GM19239 (cell line): ENCODE measurements at places on chromosomes 1 and 21.

DNA sequence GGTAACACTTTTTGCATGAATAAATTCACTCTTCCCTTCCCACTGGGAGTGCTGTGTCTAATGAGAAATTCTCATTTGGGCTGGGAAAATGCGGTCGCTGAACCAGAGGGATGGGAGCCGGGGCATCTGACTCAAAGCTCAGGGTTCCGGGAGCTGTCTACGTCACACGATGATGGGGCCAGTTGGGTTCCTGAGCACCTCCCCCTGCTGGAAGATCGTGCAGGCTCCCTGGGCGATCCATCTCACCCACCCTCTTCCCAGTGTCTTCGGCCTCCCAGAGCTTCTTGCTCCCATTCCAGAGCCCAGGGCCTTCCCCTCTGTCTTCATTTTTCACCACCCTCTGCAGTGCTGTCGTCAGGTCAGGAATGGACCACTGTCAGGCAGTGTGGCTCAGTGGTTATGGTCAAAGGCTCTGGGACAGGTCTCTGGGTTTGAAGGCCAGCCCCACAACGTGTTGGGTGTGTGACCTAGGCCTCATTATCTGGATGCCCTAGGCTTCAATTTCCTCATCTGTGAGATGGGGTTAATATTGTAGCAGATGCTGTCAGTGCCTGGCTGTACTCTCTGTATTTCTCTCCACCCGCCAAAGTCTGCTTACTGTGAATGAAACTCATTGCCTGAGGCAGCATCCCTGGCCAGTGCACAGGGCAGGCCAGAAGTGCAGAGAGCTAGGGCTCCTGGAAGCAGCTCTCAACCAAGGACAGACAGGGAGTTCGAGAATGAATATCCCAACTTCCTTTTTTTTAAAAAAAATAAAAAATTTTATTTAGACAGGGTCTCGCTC is 31.8 kb downstream of the IGSF21 start:
- no peak for DNase-seq

- DNase-seq, result no peak
These were observed 1054.7 kb upstream of the TMPRSS15 start for GRCh38 chr21:19458295-19458694.

DNA sequence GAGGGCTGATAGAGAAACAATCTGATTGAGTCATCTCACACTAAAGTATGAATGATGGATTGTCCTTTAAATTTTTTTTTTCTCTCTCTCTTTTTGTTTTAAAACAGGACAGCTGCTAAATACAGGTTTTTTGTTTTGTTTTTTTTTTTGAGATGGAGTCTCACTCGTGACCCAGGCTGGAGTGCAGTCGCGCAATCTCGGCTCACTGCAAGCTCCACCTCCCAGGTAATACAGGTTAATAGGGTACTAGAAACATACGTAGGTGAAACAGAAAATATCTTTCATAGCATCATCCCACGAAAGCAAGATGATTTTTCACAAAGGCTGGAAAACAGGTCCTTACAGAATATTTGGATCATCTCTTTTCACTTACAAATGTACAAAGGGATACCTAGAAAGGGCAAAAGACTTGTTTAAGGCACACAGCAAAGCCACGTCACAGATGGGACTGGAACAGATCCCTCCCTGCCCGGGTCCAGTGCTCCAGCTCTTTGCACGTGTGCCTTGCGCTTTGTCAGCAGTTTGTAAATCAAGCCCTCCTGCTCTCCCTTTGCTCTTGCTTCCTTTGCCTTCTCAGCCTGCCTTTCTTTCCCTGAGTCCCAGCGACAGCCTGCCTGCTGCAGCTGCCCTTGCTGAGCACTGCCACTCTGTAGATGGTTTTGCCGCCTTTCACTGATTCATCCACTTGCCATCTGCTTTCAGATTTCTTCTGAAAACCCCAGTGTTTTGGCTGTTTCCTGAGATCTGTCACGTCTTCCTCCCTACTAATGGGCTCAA is 171.3 kb upstream of the BEND5 start:
- DNase-seq, result no peak

DNA sequence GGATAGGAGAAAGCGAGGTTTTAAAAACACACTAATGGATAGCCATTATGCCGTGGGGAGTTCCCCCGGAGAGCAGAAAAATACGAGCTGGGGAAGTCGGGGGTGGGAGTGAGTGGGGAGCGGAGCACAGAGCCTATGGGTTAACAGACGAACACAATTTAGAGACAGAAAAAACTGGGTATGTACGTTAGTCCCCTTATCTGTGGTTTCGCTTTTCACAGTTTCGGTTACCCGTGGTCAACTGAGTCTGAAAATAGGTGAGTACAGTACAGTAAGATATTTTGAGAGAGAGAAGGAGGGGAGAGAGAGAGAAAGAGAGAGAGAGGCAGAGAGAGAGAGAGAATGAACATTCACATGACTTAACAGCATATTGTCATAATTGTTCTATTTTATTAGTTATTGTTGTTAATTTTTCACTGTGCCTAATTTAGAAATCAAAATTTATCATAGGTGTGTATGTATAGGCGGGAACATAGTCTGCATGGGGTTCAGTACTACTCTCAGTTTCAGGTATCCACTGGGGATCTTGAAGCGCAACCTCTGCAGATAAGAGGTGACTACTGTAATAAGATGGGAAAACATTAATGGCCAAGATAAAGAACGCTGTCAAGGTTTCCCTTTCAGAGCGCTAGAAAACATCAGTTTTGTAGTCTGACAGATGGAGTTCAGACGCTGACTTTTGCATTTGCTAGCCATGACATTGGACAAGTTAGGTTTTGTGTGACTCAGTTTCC is 125.6 kb upstream of the LMO4 start:
- no peak for DNase-seq

- DNase-seq, result no peak
These were observed 59.3 kb upstream of the NTPCR start for GRCh38 chr1:232891071-232891470.

DNA sequence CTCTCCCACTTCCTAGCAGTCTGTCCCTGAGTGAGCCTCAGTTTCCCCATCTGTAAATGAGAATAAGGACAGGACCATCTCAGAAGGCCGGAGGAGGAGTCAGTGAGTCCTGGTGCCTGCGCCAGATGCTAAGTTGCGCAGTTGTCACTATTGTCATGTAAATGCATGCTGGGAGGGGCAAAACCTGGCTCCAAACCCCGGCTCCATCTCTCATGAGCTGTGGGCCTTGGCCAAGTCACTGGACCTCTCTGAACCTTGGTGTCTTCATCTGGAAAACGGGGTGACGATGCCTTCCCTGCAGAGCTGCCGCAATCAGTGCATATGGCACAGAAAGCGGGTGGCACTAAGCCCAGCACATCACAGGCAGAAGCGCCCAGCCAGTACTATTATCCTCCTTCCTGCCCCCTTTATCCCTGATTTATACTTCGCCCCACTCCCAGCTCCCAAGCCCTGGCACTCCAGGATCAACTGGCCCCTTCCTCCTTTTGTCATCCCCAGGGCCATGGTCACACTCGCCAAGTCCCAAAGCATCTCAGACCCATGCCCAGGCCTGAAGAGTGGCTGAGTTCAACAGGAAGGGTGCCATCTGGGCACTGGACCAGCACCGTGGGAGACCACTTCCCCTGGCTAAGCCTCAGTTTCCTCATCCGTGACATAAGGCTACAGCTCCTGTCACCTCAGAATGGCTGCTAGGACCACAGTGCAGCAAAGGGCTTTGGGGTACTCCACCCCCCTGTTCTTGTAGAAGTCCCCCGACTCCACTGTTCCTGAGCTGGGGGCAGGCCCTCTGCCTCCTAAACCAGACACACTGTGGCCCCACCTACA is 4.3 kb upstream of the PLEKHG5 start:
- no peak for DNase-seq

DNA sequence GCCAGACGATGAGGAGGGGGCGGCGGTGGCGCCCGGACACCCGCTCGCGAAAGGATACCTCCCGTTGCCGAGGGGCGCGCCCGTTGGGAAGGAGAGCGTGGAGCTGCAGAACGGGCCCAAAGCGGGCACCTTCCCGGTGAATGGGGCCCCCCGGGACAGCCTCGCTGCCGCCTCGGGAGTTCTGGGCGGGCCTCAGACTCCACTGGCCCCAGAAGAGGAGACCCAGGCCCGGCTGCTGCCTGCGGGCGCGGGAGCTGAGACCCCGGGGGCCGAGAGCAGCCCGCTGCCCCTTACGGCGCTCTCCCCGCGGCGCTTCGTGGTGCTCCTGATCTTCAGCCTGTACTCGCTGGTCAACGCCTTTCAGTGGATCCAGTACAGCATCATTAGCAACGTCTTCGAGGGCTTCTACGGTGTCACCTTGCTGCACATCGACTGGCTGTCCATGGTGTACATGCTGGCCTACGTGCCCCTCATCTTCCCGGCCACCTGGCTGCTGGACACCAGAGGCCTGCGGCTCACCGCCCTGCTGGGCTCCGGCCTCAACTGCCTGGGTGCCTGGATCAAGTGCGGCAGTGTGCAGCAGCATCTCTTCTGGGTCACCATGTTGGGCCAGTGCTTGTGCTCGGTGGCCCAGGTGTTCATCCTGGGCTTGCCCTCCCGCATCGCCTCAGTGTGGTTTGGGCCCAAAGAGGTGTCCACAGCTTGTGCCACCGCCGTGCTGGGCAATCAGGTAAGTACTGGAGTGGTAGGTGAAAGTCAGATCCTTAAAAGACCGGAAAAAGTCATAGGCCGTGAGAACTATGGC is 588 bp downstream of the FLVCR1 start:
- no peak for DNase-seq

DNA sequence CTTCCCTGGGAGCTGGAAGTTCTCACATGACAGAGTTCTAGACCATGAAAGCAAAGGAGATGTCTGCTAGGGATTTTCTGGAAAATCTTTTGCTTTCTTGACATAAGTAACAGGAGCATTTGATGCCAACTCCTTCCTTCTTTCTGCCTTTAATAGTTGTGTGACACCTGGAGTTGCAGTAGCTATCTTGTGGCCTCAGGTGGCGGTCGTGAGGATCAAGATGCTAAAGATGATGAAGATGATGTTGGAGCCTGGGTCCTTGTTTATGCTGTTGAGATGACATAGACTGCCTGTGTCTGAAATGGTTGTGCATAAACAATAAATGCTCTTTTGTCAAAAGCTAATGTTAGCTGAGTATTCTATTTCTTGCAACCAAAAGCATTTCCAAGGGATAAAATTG is 32.7 kb upstream of the KIRREL1 start:
- DNase-seq, result no peak

- DNase-seq, result no peak
These were observed 14.2 kb upstream of the ACKR1 start for GRCh38 chr1:159190441-159190840.

GRCh38 chr1:91734761-91735160 is 151.2 kb downstream of the TGFBR3 start:
- DNase-seq, result no peak

DNA sequence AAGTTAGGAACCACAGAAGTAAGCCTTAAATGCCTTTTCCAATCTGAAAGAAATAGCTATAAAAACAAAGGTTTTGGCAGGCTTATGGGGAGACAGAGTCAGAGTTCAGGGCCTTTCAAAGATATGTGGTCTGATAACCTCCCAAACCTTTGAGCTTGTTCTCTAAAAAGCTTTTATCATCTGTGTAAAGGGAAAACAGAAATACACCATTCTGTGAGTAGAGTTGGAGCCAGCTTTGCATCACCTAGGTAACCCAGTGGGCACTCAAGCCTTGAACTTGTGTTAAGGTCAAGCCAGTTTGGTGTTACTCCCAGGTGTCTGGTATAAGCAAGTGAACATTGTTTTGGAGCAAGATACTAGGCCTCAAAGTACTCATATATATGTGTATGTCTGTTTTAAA is 50.1 kb downstream of the LAMC1 start:
- no peak for DNase-seq

DNA sequence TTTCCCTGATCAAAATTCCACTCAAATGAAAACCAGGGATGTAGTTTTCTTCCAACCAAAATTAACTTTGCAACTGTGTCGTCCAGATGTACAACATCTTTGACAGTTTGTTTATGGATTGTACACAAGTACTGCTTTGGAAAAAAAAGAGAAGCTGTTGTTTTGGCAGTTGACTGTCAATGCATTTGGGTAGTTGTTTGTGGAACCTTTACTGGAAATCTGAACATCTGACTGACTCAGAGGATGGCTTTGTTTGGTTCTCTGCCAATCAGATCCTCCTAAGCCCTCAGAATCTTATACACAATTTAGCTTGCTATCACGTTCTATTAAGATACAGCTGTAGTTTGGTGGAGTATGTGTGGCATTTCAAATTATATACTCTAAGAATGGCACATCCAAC is 195.0 kb downstream of the KCNK2 start:
- DNase-seq, result no peak

DNA sequence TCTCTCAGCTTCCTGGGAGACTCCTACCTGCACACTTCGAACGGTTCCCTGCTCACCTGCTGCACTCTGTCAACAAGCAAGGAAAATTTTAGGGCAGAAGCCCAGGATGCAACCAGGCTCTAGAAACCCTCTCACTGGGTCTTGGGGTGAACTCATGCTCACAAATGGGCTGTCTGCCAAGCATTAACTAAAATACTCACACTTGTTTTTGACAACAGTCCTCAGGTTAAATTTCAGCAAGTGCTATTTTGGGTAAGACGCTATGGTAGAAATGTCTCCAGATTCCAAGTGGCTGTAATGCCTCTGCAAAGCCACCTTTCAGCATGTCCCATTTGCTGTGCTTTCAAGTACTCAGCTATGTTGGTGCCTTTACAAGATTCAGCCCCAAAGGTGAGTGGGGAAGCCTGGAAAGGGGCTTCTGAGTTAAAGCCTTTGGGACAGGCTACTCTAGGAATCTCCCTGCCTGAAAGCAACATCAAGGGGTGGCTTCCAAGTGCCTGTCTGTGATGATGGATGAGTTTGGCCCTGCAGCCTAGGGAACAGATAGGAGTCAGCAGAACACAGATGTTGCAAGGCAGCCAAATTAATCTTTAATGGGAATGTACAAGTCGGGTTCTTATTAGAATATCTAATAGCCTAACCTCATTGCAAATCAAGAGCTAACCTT is 211.9 kb upstream of the SPAG17 start:
- DNase-seq, result no peak

- no peak for DNase-seq
These were observed at the start of gene DHRS3 for GRCh38 chr1:12617901-12618660. Gene DHRS3 (minus strand): TSS chr1:12618210. CDS start chr1:12617348, 862 bp downstream.

DNA sequence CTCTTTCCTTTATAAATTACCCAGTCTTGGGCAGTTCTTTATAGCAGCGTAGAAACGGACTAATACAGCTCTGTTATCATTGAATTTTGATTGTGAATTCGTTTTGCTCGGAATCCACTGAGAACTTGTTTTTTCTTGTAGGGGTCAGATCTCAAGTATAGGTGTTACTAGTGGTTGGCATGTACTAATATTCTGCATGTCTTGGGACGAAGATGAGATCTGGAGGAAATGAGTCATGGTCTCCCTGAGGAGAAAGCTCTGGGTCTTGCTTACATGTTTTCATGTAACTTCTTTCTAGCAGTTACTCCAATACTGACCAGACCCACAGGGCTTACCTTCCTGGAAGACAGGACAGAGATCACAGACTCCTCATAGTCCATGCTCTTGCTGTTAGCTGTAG is 30.3 kb downstream of the ZSCAN20 start:
- DNase-seq, result no peak

GRCh38 chr1:104392552-104392951 is 642.9 kb downstream of the AMY1C start:
- no peak for DNase-seq

GRCh38 chr1:198574325-198574724 is 33.8 kb upstream of the ATP6V1G3 start:
- no peak for DNase-seq

GRCh38 chr1:119286587-119287181 is 81.9 kb upstream of the HAO2 start:
- DNase-seq, result peak; percentile 14
